ENCODE measurements at places on chromosomes 1 and 21. TPM values are rescaled to one million over a fixed set of nuclear protein-coding genes. Genes with fewer than 3 reads are reported as not detected.
A peak's percentile ranks its signal among the peaks of the same experiment; 100 is the strongest.

KRTAP12-2 gene
- total RNA-seq = not detected

GBP2 gene
- 2.3 TPM for total RNA-seq

ALX3 gene
- total RNA-seq = 1.8 TPM

SPRR2G gene
- not detected for total RNA-seq

LIN28A gene
- not detected for total RNA-seq

TFF2 gene
- not detected for total RNA-seq

FALEC gene
- 1.2 TPM for total RNA-seq

CTH gene
- 6.0 TPM for total RNA-seq

ANGPTL1 gene
- total RNA-seq = 15.3 TPM

RPTN gene
- total RNA-seq = not detected

RCC1 gene
- total RNA-seq = 10.0 TPM

- DNase-seq = no peak
Observed at GRCh38 chr1:2480236-2480985, 4.3 kb downstream of the PLCH2 start.

GRCh38 chr1:177228693-177229065, 57.9 kb downstream of the BRINP2 start:
- no peak for DNase-seq

DNA sequence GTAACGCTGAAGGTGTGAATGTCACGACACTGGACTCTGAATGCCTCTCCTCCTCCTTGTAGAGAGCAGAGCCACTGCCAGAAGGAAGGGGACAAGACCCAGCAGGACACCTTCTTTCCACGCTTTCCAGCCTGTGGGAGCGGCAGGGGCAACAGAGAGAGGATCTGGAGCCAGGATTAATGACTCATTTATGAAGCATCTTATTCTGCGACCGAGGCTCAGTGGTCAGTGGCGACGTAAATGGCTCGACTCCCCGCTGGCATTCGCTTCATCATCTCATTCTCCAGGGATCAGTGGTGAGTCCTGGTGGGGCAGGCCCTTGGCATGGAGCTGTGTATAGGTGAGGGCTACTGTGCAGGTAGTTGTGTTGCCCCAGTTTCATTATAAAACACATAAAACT, 4.6 kb downstream of the SLC37A1 start:
- no peak for DNase-seq

DNA sequence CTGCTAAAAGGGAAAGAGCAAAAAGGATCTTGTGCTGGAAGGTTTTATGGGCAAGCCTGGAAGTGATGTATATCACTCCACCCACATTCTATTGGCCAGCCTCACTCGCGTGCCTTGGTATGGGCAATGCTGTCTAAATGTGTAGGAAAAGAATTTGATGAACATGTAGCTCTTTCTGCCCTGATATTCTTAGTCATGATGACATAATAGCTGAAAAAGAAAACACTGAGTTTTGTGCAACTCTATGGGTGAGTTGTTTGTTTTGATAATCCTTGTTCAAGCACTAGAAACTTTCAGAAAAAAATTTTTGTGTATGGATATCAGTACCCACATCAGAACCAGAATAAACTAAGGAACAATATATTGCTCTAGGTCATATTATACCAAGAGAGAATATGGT, 231.5 kb upstream of the ST6GALNAC5 start:
- no peak for DNase-seq

- DNase-seq = no peak
Observed at GRCh38 chr1:168599641-168600040, 23.2 kb downstream of the XCL1 start.

- DNase-seq = no peak
Observed at GRCh38 chr1:162145280-162145965, 75.9 kb downstream of the NOS1AP start.

GRCh38 chr1:34650090-34650489, 104.8 kb upstream of the GJB5 start:
- DNase-seq = no peak

DNA sequence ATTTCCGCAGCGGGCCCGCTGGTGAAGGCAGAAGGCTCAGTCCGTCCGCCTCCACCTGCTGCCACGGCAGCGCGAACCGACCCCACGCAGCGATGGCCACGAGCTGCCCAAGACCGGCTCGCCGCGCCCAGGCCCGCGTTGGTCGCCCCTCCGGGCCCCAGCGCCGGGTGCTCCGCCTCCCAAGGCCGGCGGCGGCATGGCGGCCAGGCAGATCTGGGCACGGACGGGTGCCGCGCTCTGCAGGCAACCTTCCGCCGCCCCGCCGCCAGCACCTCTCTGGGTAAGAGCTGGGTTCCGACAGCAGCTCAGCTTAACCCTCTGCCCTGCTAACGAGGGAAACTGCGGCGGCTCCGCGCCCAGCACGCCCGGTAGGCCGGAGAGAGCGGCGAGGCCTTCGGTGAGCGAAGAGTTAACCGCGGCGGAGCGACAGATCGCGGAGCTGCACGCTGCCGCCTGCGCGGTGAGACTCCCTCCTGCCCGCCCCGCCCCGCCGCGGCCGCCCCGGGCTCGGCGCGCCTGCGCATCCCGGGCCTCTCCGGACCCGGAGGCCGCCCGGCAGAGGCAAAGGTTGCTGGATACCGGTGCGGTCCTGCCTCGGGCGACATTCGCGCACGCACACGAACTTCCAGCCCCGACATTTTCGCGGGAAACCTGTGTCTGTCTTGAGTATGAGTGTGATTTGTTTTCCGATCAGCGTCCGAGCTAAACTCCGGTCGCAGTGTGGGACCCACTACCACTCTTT, at the start of gene C1orf53:
Gene C1orf53 (plus strand): TSS at position 177 of the 742 bp plus-strand sequence. CDS start 20 bp downstream, at position 197.
- DNase-seq = no peak

- peak; percentile 55 for DNase-seq
Observed at GRCh38 chr1:104132382-104132973, 382.8 kb downstream of the AMY1C start.

DNA sequence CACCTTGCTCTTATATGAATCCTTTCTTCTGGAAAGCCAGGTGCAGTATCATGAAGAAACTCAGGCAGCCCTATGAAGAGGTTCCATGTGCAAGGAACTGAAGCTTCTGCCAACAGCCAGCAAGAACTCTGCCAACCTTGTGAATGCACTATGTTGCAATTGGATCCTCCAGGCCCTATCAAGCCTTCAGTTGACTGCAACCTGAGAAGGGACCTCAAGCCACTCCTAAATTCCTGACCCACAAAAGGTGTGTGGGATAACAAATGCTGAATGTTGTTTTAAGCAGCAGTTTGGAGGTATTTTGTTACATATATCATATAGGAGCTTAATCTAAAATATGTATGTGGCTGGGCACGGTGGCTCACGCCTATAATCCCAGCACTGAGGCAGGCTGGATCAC, 84.0 kb downstream of the RERE start:
- no peak for DNase-seq

DNA sequence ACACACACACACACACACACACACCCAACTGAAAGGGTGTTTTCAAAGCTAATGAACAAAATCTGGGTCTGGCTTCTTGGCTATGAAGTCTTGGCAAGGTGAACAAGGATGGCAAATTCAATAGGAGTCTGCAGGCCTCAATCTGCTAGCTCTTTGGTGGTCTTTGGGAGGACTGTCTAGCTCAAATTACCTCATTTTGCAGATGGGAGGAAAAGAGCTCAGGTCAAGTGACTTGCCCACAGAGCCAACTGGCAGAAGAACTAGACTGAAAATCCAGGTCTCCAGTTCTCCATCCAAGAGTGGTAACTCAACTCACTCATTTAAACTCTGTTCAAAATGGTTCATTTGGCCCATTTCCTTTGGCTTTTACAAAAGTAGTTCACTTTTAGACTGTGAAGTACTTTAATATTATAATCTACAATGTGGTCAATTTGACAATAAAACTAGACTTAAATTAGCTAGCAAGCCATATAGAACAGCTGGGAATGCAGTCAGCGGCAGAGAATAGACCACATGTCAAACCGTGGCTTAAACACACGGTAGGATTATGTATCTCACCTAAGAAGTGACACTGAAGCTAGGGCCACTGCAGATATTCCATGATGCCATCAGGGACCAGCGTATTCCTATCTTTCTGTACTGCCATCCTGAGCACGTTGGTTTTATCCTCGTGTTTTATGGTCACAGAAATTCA, 112.9 kb downstream of the APP start:
- DNase-seq = no peak

GRCh38 chr1:87134625-87135328, 193.9 kb upstream of the LMO4 start:
- peak; percentile 64 for DNase-seq

GRCh38 chr1:226233293-226233692, 9.8 kb downstream of the MIXL1 start:
- no peak for DNase-seq

GRCh38 chr1:199735660-199736059, 291.9 kb upstream of the NR5A2 start:
- DNase-seq = no peak

DNA sequence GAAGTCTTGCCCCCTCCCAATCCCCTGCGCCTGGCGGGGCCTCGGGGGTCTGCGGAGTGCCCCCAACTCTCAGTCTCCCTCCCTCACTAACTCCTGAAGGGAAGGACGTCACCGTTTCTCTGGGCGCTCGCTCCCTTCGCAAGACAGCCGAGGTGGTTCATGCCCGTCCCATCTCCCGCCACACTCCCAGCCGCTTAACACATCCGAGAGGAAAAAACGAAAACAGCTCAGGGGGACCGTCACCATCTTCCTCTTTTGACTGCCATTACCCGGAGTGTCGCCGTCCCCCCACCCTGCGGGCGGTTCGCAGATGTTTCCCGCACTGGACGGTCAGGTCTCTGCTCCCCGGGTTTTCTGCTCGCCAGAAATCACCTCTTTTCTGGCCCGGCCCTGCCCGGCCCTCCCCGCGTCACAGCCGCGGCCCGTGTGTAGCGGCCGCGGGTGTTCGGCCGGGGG, 532 bp downstream of the ERO1B start:
- DNase-seq = peak; percentile 24

- no peak for DNase-seq
Observed at GRCh38 chr1:20413136-20413775, 72.8 kb downstream of the CAMK2N1 start.

- DNase-seq = no peak
Observed at GRCh38 chr1:54355931-54356679, 50.1 kb downstream of the SSBP3 start.

- DNase-seq = no peak
Observed at GRCh38 chr1:51444534-51445192, 74.4 kb downstream of the EPS15 start.

DNA sequence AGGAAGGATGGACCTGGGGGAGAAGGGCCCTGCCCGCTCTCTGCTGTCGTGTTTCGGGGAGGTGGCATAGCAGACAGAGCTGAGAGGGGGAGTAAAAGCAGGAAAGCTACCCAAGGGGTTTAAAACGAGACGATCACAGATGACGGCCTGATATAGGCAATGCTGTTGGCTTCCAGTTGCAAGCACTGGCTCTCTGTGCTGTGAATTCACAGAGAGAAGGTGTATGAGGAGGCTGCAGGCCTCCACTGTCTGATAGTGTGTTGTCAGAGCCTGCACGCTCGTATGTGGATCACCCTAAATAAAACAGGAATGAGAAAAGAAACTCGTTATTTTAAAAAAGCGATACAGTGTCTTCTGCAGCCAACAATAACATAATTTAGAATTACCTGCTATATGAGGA, 57.4 kb downstream of the LGR6 start:
- no peak for DNase-seq

DNA sequence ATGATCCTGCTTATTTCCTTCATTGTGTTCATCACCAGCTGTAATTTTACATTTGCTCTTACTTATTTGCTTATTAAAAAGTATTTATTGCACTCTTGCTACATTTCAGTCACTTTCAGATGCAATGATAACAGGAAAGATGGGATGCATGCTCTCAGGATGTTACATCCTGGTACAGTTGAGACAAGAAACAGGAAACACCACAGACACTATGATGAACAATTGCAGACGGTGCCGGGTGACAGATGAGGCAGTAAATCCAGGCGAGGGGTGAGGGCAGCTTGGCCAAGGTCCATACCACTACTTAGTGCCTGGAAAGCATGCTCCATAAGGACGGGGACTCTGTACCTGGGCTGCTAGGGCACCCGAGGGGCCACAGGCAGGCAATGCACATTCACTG, 156.6 kb upstream of the RAB4A start:
- no peak for DNase-seq

DNA sequence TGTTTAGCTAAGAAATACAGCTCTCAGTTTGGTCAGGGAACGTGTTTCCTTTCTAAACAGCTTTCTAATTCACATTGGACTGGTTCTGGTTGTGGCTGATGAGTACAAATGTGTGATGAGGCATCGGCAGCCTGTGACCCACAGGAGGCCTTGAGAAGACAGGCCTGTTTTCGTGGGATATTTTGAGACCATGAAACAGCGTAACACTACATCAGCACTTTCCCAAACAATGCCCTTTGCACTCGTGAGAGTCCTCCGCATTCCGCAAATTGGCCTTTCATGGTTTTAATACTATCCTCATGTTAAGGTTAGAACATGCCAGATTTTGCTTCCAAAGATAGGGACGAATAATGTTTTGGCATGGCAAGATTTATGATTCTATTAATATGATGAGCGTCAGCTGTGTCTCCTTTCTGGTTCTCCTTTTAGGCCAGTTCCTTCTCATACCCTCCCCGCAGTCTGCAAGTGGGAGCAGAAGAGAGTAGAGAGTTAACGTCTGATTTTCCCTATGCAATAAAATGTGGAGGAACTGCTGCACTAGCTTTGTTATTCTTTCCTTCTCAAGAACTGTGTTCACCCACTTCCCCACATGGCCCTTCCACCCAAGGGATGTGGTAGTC, 84.3 kb upstream of the L1TD1 start:
- DNase-seq = no peak

GRCh38 chr1:23692308-23692871, 784 bp downstream of the RPL11 start:
- DNase-seq = no peak

DNA sequence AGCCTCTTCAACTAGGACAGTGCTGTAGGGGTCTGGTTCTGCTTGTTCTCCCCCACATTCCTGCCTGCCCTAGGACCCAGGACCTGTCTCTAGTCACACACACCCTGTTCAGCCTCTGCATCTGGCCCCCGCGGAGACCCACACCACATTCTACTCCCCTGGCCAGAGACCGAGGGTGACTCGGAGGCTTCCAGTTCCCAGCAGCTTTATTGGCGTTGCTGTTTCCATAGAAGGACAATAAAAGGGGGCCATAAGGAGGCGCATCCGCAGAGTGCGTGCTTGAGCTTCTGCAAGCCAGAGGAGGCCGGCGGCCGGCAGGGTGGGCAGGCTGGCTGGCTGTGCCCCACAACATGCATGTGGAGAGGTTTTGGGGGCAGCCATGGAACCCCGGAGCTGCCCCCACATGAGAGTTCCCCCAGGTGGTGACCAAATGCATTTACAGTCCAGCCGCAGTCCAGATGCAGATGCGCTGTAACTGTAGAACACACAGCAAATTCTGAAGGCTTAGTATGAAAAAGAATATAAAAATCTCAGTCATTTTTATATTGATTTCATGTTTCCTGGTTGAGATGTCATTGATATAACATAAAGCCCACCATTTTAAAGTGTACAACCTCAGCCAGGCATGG, 52.4 kb downstream of the PDE9A start:
- DNase-seq = no peak
